Small intestine (tissue), 16 donors: ENCODE measurements at places on chromosomes 12 and 14.

- DNase-seq, result no peak
Measured at GRCh38 chr14:54680651-54681050, 113.7 kb downstream of the SAMD4A start.

- DNase-seq, result no peak
Measured at GRCh38 chr12:123354600-123354999, 10.0 kb downstream of the SBNO1 start.

- DNase-seq, result no peak
Measured at GRCh38 chr14:48586099-48586498, 910.7 kb upstream of the MDGA2 start.

- no peak for DNase-seq
Measured at GRCh38 chr14:25484906-25485305, 435.0 kb upstream of the STXBP6 start.

DNA sequence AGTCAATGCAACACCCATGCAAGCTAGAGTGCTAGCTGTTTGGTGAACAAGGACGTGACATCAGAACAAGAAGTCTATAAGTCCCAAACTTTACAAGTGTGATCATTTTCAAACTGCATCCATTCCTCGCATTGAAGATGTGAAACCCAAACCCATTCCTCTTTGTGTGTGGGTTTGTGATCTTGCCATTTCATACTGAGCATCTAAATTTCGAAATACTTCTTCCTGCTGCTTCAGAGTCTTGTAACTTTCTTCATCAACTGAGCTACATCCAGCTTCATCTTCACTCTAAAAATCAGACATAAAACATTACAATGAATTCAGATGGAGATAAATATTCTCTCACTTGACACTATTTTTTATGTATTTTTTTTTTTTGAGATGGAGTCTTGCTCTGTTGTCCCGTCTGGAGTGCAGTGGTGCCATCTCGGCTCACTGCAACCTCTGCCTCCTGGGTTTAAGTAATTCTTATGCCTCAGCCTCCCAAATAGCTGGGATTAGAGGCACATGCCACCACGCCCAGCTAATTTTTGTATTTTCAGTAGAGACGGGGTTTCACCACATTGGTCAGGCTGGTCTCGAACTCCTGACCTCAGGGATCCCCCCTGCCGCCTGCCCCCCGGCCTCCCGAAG, 4.8 kb upstream of the ZCCHC8 start:
- DNase-seq, result no peak

DNA sequence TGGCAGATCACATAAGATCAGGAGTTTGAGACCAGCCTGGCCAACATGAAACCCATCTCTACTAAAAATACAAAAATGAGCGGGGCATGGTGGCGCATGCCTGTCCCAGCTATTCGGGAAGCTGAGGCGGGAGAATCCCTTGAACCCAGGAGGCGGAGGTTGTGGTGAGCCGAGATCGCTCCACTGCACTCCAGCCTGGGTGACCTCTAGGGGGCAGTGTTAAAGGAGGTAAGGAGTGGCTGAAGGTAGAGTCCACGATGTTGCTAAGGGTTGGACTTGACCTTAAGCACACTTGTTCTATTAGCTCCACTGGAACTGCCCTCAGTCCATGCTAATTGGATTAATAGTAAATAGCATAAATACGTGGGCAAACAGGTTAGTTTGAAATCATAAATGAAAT, 62.4 kb upstream of the PSMC1 start:
- DNase-seq, result peak; percentile 4

DNA sequence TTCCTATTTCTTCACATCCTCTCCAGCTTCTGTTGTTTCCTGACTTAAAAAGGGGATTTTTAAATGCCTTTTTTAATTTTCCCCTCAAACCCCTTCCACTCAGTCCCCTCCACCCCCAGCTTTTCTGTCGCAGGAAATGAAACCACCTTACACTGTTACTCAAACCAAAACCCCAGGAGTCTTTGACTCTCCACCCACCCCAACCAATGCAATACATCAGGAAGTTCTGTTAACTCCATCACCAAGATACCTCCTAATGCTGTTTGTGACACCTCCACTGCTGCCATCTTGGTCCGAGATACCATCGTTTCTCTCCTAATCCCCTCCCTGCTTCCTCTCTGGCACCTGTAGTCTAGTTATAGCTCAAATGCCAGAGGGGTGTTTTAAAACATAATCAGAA, 25.4 kb upstream of the CPM start:
- DNase-seq, result no peak

GRCh38 chr12:132514216-132514820, 24.4 kb downstream of the FBRSL1 start:
- DNase-seq, result no peak

- no peak for DNase-seq
Measured at GRCh38 chr14:22338917-22339715, 249.9 kb downstream of the DAD1 start.

- DNase-seq, result no peak
Measured at GRCh38 chr12:68580911-68581310, 29.8 kb upstream of the RAP1B start.

DNA sequence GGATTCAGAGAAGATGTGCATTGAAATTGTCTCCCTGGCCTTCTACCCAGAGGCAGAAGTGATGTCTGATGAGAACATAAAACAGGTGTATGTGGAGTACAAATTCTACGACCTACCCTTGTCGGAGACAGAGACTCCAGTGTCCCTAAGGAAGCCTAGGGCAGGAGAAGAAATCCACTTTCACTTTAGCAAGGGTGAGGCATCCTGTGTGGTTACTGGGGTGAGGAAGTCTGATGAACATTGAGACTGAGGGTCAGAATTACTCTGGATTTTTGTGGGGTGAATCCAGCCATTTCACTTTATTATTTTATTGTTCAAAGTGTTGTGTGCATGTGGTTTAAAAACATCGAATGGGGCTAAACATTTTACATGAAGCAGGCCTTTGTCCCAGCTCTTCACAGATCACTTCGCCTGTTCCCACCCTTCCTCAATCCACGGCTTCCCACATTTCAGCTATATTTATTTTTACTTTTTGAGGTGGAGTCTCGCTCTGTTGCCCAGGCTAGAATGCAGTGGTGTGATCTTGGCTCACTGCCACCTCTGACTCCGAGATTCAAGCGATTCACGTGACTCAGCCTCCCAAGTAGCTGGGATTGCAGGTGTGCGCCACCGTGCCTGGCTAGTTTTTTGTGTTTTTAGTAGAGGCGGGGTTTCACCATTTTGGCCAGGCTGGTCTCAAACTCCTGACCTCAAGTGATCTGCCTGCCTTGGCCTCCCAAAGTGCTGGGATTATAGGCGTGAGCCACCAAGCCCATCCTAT, 40.6 kb downstream of the SUPT16H start:
- DNase-seq, result peak; percentile 64

GRCh38 chr12:74365178-74365964, 172.3 kb upstream of the ATXN7L3B start:
- peak; percentile 1 for DNase-seq

- no peak for DNase-seq
Measured at GRCh38 chr12:102567031-102567985, 86.9 kb upstream of the IGF1 start.

DNA sequence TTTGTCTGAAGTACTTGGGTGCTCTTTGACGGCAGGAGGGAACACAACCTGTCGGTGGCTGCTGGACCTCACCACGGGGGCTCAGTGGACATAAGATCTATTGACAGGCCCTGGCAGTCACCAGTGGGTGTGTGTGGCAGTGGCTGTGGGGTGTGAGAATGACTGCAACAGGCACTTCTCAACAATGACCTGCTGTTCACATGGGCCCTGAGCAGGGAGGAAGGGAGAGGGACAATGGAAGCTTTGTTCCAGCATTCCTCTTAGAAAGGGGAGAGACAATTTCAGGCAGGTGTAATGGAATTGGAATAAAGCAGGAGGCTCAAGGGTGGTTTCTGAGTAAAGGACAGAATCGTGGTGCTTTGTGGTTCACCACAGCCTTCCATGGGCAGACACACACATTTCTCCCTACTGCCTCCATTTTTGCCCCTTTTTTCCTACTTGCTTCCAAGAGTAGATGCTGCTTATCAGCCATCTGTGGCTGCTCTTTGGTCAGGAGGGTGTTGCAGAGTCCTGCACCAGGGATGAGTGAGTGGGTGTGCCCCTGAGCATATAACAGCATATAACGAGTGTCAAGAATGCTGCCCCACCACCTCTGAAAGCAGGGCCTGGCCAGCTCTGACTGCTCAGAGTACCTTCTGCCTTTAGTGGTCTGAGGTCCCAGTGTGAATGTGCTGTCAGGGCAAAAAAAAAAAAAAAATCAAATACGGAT, 267.7 kb downstream of the RASSF9 start:
- peak; percentile 51 for DNase-seq

DNA sequence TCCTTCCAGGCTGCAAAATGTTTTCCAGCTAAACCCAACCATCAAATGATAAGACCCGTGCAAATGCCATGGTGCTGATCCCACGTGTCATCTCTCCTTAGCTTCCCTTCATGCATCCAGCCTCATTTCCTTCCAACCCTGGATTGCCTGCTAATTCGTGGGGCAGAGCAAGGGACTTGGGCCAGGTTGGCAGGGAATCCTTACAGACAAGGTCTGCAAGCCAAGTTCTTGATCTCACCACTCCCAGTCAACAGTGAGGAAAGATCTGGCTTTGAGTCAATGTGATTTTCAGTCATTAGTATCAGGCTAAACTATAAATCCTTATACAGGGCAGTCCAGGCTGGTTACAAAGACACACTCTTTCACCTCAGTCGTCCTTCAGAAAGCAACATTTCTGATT, 150.9 kb downstream of the ANO2 start:
- no peak for DNase-seq

DNA sequence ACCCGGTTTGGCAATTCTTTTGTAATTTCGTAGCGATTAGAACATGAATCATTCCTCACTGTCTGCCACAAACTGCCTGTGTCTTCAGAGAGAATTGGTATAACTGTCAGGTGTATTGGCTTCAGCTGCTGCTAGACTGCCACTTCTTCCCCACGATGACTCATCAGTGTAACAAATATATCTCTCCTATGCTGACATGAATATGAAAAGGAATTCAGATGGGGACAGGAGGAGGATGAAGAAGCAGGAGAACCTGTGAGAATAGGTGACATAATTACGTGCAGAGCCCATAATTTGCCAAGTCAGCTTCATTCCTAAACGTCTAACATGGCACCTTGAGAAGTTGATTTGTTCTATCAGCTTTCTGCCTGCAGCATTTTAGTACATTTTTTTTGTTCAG, 64.9 kb downstream of the FRMD6 start:
- DNase-seq, result no peak

- DNase-seq, result peak; percentile 88
Measured at GRCh38 chr12:121812320-121812871, 8.6 kb downstream of the SETD1B start.

GRCh38 chr12:10406725-10407124, 2.8 kb downstream of the KLRC4 start:
- no peak for DNase-seq

DNA sequence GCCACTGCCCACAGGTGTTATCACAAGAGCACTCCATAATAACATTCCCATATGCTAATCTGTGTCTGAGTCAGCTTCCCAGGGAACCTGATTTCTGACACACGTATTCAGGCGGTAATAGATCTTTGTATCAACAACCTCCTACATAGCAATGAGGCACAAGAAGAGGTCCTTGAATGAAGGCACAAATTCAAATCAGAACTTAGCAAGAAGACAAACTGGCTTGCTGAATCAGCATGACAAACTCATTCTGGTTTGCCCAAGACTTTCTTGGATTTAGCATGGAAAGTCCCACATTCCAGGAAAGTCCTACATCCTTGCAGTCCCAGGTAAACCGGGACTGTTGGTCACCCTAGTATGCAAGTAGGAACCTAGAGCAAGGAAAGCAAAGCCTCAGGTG, 33.9 kb upstream of the RNU6-7 start:
- no peak for DNase-seq

DNA sequence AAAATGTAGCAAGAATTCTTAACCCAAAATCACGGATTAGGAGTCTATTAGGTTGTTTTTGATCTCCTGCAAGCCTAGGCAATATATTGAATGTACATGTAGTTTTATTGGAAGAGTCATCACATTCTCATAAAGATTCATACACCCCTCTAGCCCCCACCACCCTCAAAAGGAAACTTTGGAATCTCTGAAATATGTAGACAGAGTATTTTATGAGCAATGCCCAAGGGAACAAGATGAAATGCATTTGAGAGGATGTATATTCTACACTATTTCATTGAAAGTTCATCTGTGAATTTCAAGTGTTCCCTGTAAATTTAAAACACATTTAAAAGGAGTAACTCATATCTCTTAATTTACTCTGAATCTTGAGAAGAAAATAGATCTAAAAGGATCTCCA, 103.7 kb downstream of the SYT1 start:
- DNase-seq, result no peak

DNA sequence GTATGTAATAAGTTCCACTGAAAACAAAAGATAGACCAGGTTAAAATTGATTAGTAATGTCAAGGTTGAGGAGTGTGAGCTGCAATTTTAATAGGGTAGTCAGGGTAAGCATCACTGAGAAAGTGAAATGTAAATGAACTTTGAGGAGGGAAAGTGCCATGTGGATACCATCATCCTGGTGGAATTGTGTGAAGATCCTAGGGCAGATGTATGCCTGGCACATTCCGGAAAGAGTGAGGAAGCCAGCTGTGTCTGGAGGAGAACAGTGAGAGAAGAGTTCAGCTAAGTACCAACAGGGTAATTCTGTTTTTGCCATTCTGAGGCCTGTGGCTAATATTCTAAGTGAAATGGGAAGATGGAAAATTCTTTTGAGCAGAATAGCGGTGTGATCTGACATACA, 2.9 kb upstream of the CLEC2A start:
- DNase-seq, result no peak

GRCh38 chr14:79493081-79493645, 718.1 kb downstream of the DIO2 start:
- DNase-seq, result no peak

DNA sequence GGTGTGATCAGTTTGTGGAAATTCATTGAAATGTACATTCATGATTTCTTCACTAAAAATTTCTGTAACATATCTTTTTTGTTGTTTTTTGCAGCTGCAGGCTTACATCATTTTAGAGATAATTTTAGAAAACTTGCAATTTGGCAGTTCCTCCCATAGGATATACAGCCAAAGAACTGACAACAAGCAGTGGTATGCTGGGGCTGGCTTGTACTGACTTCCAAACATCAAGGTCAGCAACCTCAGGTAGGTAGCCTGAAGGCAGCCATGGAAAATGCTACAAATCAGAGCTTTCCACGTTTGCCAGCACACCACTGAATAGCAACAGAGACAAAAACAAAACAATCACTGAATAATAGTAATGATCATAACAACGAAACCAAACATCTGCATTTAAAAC, 21.2 kb downstream of the TRIM9 start:
- DNase-seq, result no peak

DNA sequence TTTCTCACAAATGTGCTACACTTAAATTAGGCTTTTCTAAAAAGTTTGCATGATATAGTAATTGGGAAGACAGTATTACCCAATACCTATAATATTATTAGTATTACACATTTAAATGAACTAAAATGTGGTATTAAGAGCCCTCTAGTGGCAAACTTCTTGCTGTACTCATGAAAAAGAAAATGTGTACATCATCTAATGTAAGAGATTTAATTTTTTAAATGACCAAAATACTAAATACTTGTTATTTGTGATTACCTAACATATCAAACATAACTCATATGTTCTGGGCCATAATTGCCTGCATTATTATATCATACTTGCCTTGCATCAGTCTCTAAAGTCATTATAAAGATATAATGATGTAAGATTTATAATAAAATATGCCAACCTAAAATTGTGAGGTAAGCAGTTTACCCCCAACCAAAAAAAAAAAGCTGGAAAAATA, 64.2 kb downstream of the DNAI7 start:
- peak; percentile 22 for DNase-seq
